ENCODE measurements at places on chromosomes 2 and 18. TPM values are rescaled to one million over a fixed set of nuclear protein-coding genes. Genes with fewer than 3 reads are reported as not detected.

ASXL3 gene
- polyA plus RNA-seq, result 10.4 TPM

GRCh38 chr18:58781627-58782194 is 83.0 kb upstream of the ZNF532 start:
- DNase-seq, result peak; percentile 72

GRCh38 chr2:152647552-152647951 is 69.7 kb downstream of the PRPF40A start:
- DNase-seq, result peak; percentile 60

- DNase-seq, result no peak
Measured at GRCh38 chr2:237025090-237025865, 60.4 kb upstream of the COPS8 start.

NT5DC4 gene
- 0.06 TPM for polyA plus RNA-seq

IL36RN gene
- 0.04 TPM for polyA plus RNA-seq

RAPH1 gene
- polyA plus RNA-seq, result 25.2 TPM
